NAMALWA (cell line): ENCODE measurements at places on chromosomes 5 and 9.

- no peak for DNase-seq
Observed at GRCh38 chr9:129406278-129407225, 214.3 kb downstream of the C9orf50 start.

- DNase-seq = peak; percentile 88
Observed at GRCh38 chr5:177509991-177510566, 453 bp upstream of the DOK3 start.

GRCh38 chr9:6564360-6564759 is 81.2 kb downstream of the GLDC start:
- DNase-seq = no peak

GRCh38 chr5:126515337-126515736 is 79.7 kb downstream of the ALDH7A1 start:
- no peak for DNase-seq
